ENCODE measurements at places on chromosomes 2 and 18.
A peak's percentile ranks its signal among the peaks of the same experiment; 100 is the strongest.

GRCh38 chr18:42330296-42330695 lies 375.3 kb downstream of the PIK3C3 start:
- no peak for DNase-seq

DNA sequence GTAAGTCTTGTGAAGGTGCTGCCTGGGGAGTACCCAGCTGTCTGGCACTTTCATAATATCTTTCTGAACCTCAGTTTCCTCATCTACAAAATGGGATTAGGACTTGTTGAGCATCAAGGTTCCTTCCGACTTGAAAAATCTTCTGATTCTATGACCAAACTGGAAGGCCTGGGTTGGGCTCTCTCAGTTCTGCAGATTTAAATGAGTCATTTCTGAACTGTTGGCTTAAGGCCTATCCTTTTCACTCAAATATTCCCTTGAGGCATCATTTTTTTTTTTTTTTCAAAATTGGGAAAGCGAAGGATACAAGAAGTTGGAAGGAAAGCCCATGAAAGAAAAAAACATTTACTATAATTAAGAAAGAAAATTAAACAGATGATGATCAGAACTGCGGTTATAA lies 40.8 kb upstream of the CYP1B1 start:
- DNase-seq, result no peak

- no peak for DNase-seq
Observed at GRCh38 chr18:2826581-2826980, 20.2 kb upstream of the EMILIN2 start.

DNA sequence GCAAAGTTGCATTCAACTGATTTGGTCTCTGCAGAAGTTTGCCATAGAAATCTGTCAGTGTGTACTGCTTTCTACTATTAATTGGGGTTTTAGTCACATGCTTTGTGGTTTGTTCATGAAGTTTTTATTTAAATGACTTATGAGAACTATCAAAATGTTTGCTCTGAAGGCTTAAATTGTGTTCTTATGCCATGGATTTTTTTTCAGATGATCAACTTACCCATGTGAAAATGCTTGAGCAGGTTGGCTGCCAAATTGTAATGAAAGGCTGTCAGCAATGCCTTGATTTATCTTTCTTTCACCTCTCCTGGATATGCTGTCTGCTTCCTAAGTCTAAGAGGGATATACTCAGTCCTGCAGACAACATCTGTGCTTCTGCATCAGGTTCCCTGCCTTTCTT lies 50.7 kb downstream of the FMNL2 start:
- no peak for DNase-seq

- DNase-seq, result no peak
Observed at GRCh38 chr2:64854773-64855237, 134.4 kb upstream of the SLC1A4 start.

DNA sequence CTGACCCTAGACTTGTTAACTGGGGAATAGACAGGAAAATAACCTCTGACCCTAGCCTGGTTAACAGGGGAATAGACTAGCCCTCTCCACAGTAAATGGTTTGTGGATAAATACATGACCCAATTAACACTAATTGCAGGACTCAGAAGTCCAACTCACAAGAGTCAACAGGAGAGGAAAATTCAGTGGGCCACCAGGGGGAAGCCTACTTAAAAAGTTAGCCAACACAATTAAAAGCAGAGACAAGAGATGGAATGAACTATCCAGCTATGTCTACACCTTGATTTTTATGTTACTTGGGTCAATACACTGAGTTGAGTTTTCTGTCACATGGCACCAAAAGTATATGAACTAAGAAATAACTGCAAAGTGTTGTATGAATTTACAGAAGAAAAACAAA lies 158.8 kb upstream of the SLC39A10 start:
- DNase-seq, result peak; percentile 20

DNA sequence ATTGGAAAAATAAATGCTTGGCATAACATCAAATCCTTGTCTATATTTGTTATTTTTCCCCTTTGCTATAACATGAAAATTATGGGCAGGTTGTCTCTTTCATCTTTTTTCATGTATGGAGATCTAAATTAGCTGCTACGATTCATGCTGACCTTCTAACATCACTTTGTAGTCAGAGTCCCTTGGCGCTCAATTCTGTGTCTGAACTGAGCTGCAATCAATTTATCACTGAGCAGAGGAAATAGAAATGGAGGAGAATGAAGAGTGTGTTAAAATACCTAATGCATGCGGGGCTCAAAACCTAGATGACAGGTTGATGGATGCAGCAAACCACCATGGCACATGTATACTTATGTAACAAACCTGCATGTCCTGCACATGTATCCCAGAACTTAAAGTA lies 168.9 kb downstream of the CDH7 start:
- DNase-seq, result no peak

DNA sequence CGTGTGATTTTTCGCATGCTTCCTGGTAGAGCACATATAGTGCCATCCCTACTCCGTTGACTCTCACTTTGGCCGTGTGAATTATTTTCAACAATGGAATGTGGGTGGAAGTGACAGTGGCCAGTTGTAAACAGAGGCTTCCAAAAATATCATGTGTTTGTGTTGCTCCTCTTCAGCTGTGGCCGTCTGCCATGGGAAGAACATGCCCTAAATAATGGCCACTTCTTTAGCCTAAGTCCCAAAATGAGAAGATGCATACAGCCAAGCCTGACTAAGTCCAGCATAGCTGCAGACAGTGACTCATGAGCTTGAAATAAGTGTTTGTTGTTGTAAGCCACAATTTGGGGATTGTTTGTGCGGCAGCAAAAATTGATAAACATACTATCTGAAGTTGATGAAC lies 8.9 kb upstream of the GALNT1 start:
- DNase-seq, result no peak

- DNase-seq, result no peak
Observed at GRCh38 chr2:6973895-6974545, 56.8 kb downstream of the RNF144A start.

GRCh38 chr2:230765611-230766300 lies 53.1 kb downstream of the CAB39 start:
- DNase-seq, result no peak

GRCh38 chr2:230660294-230661060 lies 52.2 kb upstream of the CAB39 start:
- peak; percentile 56 for DNase-seq

Data from stimulated activated CD4-positive, alpha-beta T cell treated with anti-CD3 and anti-CD28 coated beads, Interleukin-1b, Interleukin-23, amount 100 ng/mL, for 24 hours (primary cell).